ENCODE measurements at places on chromosomes 13 and 19. TPM values are rescaled to one million over a fixed set of nuclear protein-coding genes. Genes with fewer than 3 reads are reported as not detected.
A peak's percentile ranks its signal among the peaks of the same experiment; 100 is the strongest.

DNA sequence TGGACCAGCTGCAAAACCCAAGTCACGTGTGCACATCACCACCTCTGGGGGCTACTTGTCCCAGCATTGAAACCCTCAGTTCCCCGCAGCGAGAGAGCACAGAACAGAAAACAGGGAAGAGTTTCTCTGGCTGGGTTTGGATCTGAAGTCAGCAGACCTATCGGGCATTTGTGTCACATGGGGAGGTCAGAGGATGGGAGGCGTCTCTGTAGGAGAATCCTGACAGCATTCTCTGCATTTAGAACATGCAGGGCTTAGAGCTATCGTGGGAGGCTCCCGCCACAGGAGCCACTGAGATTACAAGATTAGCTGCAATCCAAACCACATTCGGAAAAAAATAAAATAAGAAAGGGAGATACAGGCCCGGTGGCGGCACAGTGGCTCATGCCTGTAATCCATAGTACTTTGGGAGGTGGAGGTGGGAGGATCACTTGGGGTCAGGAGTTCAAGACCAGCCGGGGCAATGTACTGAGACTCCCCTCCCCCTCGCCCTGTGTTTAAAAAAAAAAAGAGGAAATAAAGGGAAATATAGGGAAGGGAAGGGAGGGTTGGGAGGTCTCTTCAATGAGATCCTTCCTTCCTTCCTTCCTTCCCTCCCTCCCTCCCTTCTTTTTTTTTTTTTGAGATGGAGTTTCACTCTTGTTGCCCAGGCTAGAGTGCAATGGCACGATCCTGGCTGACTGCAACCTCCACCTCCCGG is 2.9 kb upstream of the TLE6 start:
- no peaks in the 10 kb centered on the region for H3K36me3 ChIP-seq
- no peak overlapping the region for H3K27ac ChIP-seq
- H3K4me1 ChIP-seq: peaks cover 22% of the 10 kb centered on the region

ZNF302 gene
- total RNA-seq: 12.4 TPM

NKPD1 gene
- 0.17 TPM for total RNA-seq

DNA sequence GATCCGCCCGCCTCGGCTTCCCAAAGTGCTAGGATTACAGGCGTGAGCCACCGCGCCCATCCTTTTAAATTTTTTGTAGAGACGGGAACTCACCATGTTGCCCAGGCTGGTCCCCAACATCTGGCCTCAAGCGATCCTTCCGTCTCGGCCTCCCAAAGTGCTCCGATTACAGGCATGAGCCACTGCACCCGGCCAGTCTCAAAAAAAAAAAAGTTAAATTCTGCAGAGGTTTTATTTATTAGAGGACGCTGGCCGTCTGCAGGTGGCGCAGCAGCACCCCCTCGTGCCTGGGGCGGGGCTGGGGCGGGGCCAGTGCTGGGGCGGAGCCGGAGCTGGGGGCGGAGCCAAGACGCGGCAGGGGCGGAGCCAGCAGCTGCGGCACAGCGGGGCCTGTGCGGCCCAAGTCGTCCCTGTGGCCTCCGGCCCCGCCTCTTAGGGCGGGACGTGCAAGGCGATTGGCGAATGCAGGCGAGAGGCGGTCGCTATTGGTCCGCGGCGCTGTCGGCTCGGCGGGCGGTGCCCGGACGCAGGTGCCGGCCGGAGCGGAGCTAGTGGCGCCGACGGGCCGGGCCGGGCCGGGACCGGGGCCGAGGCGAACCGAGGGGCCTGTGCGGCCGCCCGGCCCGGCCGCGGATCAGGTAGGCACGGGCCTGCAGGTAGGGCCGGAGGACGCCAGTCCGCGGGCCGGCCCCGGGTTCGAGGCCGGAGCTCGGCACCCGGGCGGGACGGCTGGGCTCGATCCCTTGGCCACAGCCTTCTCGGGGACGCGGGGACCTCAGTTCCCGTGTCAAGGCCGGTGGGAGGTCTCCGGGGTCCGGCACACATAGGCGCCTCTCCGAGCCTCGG is at the start of gene MARCHF2:
Gene MARCHF2, plus strand, starts transcription at position 523 of the 846 bp plus-strand sequence. CDS start 8,536 bp downstream, outside the sequence.
- H3K4me1 ChIP-seq: peaks cover 11% of the 10 kb centered on the region
- H3K4me3 ChIP-seq: peak within 1 kb of the TSS; percentile 75
- H3K27ac ChIP-seq: no peak within 1 kb of the TSS
- no peaks in the 10 kb centered on the region for H3K36me3 ChIP-seq
- peak; percentile 95 for DNase-seq

GRCh38 chr13:26872525-26873385 is 112.2 kb upstream of the GPR12 start:
- no peak overlapping the region for H3K4me3 ChIP-seq
- H3K36me3 ChIP-seq: no peaks in the 10 kb centered on the region
- DNase-seq: peak; percentile 24
- H3K4me1 ChIP-seq: no peaks in the 10 kb centered on the region
- no peak overlapping the region for H3K27ac ChIP-seq
- peaks cover 6% of the 10 kb centered on the region for H3K27me3 ChIP-seq

DNA sequence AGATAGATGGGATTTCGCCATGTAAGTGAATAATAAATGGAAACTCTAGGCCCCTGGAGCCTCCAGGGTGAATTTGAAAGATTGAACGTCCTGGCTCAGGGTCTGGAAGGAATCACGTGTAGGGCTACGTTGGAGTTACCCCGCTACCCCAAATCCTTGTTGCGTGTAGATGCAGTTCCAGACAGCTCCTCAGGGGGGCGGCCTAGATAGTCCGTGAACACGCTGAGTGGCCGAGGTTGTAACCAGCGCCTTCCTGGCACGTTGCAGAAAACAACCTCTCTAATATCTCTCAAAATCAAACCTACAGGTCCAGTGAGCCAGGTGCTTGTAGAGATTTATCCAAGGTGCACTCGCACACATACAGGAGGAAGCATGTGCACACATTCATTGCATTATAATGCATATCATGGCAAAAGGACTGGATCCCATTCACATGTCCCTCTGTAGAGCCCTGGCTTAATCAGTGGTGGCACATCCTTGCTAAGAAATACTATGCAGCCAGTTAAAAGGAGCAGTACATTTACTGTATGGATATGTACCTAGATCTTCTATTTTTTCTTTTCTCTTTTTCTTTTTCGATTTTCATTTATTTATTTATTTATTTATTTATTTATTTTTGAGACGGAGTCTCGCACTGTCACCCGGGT is 2.5 kb upstream of the KEAP1 start:
- no peak overlapping the region for H3K4me3 ChIP-seq
- DNase-seq: peak; percentile 9
- no peak overlapping the region for H3K27ac ChIP-seq
- H3K4me1 ChIP-seq: peaks cover 10% of the 10 kb centered on the region
- no peaks in the 10 kb centered on the region for H3K27me3 ChIP-seq
- peaks cover 5% of the 10 kb centered on the region for H3K36me3 ChIP-seq

NCAN gene
- not detected for total RNA-seq

ZNF224 gene
- total RNA-seq: 10.8 TPM

- no peak overlapping the region for H3K27ac ChIP-seq
- peaks cover 10% of the 10 kb centered on the region for H3K4me1 ChIP-seq
- peak; percentile 2 for DNase-seq
- no peaks in the 10 kb centered on the region for H3K36me3 ChIP-seq
Measured at GRCh38 chr13:20387441-20387971, 138.2 kb downstream of the CRYL1 start.

- H3K4me3 ChIP-seq: peak overlapping the region; percentile 51
- no peaks in the 10 kb centered on the region for H3K36me3 ChIP-seq
- H3K27ac ChIP-seq: peak overlapping the region; percentile 80
- H3K4me1 ChIP-seq: peaks cover 22% of the 10 kb centered on the region
- no peaks in the 10 kb centered on the region for H3K27me3 ChIP-seq
- DNase-seq: peak; percentile 57
Measured at GRCh38 chr19:38277969-38278680, 13.8 kb downstream of the SPINT2 start.

DNA sequence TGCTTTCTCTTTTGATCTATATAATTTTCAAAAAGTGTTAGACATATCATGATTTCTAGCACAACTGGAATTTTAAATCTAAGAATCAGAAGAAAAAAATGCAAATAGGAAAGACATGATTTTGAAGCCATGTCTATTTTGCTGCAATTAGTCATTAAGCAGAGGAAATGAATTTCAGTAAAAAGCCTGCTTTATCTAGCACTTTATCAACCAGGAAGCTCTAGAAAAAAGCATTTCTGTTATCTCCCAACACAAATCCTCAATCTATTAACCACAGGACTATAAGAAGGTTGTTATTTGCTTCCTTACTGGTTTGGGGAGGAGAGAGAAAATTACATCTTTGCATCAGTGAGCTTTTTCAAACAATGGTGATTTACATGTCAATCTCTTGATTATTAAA is 716.7 kb downstream of the DIAPH3 start:
- H3K36me3 ChIP-seq: no peaks in the 10 kb centered on the region
- DNase-seq: peak; percentile 20
- H3K4me3 ChIP-seq: peak overlapping the region; percentile 5
- H3K27me3 ChIP-seq: peaks cover 3% of the 10 kb centered on the region

DNA sequence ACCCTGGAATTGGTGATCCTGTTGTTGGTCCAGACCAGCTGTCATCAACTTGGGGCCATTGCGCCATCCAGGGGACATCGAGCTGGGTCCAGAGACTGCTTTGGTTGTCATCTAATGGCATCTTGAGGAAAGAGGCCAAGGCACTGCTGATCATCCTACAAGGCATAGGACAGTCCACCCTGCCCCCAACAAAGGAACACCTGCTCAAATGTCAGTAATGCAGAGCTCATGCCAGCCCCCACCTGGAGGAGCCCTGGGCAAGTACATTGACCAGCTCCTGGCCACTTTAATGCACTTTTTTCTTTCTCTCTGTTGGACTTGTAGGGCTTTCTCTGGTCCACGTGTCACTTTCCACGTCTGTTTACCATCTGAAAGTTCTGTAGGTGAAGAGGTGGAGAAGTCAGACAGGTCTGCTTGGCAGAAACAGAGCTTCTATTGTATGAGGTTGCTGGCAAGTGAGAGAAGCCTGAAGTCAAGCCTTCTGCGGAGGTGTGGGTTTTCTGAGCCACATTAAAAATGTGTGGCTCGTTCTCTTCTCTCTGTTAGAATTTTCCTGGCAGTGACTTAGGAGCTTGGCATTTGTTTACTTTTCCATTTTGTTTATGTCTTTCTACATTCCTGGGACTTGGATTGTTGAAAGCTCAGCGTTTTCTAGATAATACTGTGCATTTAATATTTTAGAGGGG is 124.0 kb upstream of the RNF113B start:
- no peaks in the 10 kb centered on the region for H3K27me3 ChIP-seq
- no peak overlapping the region for H3K27ac ChIP-seq
- DNase-seq: peak; percentile 9
- H3K4me1 ChIP-seq: peaks cover 58% of the 10 kb centered on the region
- H3K4me3 ChIP-seq: no peak overlapping the region

ELAVL3 gene
- total RNA-seq: not detected

DNA sequence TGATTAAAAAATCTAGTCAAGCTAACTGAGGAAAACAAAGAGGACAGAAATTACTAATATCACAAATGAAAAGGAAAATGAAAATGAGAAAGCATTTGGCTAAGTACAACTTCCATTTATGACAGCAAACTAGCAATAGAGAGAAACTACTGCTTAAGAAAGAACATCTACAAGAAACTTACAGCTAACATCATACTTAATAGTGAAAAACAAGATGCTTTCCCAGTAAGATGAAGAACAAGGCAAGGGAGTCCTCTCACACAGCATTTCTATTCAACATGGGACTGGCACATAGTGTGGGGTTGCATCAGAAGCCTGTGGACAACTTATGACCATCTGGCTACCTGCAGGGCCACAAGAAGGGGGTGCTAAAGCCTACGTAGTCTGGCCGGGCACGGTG is 39.3 kb downstream of the ZNF44 start:
- H3K27me3 ChIP-seq: no peaks in the 10 kb centered on the region
- no peak for DNase-seq
- H3K4me3 ChIP-seq: no peak overlapping the region

GRCh38 chr19:17488593-17489391 is 18.5 kb downstream of the SLC27A1 start:
- peaks cover 18% of the 10 kb centered on the region for H3K4me1 ChIP-seq
- no peak overlapping the region for H3K4me3 ChIP-seq
- no peak for DNase-seq
- H3K27me3 ChIP-seq: peaks cover 6% of the 10 kb centered on the region
- peaks cover 4% of the 10 kb centered on the region for H3K36me3 ChIP-seq

BRME1 gene
- 0.61 TPM for total RNA-seq

XPO4 gene
- total RNA-seq: 13.9 TPM

KCNN4 gene
- 0.68 TPM for total RNA-seq

DNA sequence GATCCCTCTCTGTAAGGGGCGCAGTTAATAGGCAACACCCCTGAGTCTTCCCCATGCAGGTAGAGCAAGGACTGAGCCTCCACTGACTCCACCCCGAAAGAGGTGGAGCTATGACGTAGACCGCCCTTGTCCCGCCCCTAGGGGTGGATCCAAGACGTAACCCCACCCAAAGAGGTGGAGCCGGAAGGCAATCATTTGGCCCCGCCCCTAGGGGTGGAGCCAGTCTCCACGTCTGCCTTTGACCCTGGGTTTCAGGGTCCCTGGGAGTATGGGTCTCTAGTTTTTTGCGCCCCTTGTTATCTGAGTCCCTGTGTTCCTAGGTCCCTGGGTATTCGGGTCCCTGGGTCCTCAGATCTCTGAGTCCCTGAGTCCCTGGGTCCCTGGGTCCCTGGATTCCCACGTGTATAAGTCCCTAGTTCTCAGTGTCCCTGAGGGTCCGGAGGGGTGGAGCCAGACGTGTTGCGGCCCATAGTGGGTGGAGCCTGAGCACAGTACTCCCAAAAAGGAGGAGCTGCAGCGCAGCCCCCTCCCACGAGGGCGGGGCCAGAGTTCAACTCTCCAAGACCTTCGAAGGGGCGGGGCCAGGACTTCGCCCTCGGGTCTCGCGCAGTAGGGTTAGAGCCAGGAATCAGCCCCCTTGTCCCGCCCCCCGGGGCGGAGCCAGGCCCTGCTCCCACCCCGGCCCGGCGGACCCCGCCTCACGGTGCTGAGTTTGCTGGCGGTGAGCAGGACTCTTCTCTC is 5.3 kb downstream of the DENND1C start:
- no peaks in the 10 kb centered on the region for H3K4me1 ChIP-seq
- peaks cover 9% of the 10 kb centered on the region for H3K27me3 ChIP-seq
- H3K4me3 ChIP-seq: no peak overlapping the region
- H3K36me3 ChIP-seq: no peaks in the 10 kb centered on the region

- no peak overlapping the region for H3K27ac ChIP-seq
- H3K4me1 ChIP-seq: no peaks in the 10 kb centered on the region
- no peaks in the 10 kb centered on the region for H3K36me3 ChIP-seq
- no peaks in the 10 kb centered on the region for H3K27me3 ChIP-seq
- no peak for DNase-seq
- no peak overlapping the region for H3K4me3 ChIP-seq
Measured at GRCh38 chr13:80737513-80737912, 396.6 kb upstream of the SPRY2 start.

B3GNT3 gene
- not detected for total RNA-seq

GRCh38 chr19:54389553-54389952 is 24.8 kb upstream of the LAIR1 start:
- H3K36me3 ChIP-seq: peaks cover 4% of the 10 kb centered on the region
- no peak overlapping the region for H3K27ac ChIP-seq
- H3K4me1 ChIP-seq: peaks cover 18% of the 10 kb centered on the region
- peaks cover 33% of the 10 kb centered on the region for H3K27me3 ChIP-seq
- DNase-seq: no peak
- H3K4me3 ChIP-seq: no peak overlapping the region

All from HFFc6 (cell line).